CD8-positive, alpha-beta memory T cell (primary cell): ENCODE measurements at places on chromosomes 5 and 9.

GRCh38 chr5:116225281-116225922 lies 140.6 kb downstream of the COMMD10 start:
- no peak for DNase-seq

GRCh38 chr5:73764996-73765395 lies 139.0 kb downstream of the ARHGEF28 start:
- no peak for DNase-seq

DNA sequence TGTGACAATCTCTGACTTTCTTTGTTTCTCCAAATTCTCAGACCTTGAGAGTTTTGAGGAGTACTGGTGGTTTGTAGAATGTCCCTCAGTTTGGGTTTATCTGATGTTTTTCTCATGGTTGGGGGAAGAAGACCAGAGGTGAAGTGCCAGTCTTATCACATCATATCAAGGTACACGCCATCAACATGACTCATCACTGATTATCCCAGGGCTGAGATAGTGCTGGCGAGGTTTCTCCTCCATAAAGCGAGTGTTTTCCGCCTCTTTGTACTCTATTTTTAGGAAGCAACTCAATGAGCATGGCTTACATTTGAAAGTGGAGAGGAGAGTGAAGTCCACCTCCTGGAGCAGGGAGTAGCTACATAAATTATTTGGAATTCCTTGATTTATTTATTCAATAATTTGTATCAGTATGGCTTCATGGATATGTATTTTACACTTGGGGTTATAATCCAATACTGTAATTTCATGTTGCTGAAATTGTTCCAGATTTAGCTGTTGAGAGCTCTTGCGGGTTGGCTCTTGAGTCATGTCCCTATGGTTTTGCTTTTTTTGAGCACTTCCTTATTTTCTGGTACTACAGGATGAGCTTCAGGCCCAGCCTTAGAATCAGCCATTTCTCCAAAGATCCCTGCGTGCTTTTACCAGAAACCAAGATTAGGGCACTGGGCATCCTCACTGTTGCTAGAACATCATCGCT lies 23.9 kb downstream of the DCANP1 start:
- no peak for DNase-seq

DNA sequence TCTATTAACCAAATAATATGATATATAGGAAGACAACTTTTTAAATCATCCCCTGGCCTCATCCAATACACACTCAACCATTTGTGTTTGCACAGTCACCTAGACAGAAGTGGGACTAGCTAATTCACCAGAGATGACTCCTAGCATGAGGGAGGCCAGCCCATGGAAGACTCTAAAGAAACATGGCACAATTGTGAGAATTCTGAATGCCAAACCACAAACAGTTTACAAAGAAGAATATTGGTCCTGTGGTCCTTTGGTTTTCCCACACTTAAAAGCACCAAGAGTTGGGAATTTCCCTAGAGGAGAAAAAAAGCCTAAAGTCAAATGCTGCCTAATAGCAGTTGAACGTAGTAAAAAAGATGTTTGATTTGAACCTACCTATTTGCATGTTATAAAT lies 609.9 kb downstream of the ACTL7B start:
- no peak for DNase-seq

- no peak for DNase-seq
These were observed 43.4 kb upstream of the N4BP3 start for GRCh38 chr5:178069909-178070308.

DNA sequence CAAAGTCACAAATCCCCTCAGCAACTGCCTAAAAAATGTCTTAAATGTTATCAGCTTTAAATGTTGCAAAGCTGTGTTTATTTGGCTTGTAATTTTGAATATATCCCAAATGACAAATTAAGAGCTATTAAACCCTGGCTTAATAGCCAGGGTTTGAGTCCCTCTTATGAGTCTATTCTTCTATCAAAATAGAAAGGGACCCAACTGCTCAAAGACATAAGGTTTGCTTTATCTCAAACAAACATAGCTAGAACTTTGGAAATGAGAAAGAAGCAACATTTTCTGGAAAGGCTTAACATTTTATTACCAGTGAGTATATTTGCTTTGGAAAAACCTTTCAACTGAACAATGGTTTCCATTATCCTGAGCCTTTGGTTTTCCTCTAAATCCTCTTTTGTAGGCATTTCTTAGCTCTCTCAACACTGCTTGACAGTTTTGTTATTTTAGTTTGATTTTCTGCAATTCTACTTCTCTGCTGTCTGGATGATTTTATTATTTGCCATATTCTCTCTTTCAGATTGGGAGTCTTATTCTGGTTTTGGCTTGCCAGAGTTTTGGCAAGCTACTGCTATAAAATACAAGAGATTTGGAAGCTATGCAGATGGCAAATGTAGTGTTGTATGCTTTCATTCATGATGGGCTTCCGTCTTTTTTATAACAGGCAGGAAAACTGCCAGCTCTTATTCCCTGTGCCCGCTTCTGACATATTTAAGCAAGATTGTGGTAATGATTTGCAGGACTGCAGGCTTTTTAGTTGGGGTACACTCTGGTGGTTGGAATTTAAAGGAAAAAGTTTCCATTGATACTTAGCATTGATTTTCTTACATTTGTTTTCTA lies 734.9 kb downstream of the DTWD2 start:
- DNase-seq, result no peak

DNA sequence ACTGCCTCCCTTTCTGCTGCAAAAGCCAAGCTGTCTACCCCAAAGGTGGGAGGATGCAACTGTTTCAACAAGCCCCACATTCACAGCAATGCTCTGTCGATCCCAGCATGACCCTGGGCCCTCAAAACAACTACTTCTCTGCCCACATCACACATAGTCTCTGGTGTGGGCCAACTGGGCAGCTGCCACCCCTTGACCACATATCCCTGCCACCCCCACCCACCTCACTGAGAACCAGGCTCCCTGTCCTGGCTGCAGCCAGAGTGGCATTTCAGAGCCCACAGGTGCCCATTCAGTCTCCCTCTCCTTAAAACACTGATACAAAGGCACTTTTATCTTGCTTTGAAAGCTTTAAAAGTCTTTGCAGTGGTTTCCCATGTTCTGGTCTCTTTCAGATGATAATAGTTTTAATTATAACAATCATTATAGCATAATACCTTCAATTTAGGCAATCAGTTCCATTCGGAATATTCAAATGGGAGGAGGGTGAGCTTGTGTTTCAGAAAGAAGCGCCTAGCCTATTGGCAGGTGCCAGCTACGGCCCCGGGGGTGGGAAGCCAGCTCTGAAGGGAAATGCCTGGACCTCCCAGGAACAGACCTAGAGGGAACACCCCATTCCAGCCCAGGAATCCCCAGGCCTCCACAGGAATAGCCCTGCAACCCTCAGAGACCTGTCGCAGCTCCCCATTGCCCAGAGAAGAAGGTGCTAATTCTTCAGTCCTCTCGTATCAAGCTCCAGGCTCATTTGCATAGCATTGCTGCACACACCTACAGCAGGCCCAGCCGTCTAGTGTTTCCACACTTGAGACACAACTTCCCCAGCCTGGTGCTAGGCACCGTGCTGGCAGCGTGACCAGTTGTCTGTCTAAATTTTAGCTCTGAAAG lies 90.8 kb downstream of the C5orf15 start:
- DNase-seq, result no peak

DNA sequence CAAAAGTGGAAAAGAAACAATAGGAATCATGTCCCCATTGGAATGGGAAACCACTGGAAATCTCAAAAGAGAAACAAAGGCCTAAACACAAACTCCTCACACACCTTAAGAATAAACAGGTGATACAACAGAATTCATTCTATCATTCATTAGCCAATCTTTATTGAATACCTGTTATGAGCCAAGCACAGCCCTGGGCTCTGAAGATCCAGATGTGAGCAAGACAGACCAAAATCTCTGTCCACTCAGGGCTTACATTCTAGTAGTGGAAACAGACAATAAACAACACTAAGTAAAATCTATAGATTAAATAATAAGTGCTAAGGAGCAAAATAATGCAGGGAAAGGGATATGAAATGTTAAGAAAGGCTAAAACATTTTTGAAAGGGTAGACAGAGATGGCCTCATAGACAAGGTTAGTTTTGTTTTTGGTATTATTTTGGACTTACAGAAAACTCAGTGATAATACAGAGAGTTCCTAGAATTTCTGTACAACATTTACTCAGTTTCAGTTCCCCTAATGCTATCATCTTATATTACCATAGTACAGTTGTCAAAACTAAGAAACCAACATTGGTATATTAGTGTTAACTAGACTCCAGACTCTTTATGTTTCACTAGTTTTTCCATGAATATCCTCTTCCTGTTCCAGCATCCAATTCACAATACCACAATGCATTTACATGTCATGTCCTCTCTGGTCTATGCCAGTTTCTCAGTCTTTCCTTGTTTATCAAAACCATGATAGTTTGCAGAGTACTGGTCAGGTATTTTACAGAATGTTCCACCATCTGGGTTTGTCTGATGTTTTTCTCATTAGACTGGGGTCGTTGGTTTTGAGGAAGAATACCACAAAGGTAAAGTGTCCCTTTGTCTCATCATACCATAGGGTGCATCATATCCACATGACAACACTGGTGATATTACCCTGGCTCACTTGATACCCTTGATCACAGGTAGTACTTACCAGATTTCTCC lies 103.7 kb downstream of the SIL1 start:
- DNase-seq, result no peak
